Subcutaneous preadipocyte (primary cell): ENCODE measurements at places on chromosomes 2 and 18. TPM values are rescaled to one million over a fixed set of nuclear protein-coding genes. Genes with fewer than 3 reads are reported as not detected.

NCKAP5 gene
- total RNA-seq = 0.37 and 0.59 TPM in 2 replicates

OTOS gene
- not detected in 2 replicates for total RNA-seq

SERPINB8 gene
- total RNA-seq = 16.5 and 28.2 TPM in 2 replicates

TCF23 gene
- total RNA-seq = not detected in 2 replicates

TDRD15 gene
- total RNA-seq = not detected in 2 replicates

KCNIP3 gene
- 2.9 and 3.1 TPM in 2 replicates for total RNA-seq

TMEM37 gene
- total RNA-seq = 0.20 TPM in 1 of 2 replicates, not detected in the other

OR6B3 gene
- total RNA-seq = not detected in 2 replicates

DLGAP1 gene
- 0.39 and 1.5 TPM in 2 replicates for total RNA-seq

LRPPRC gene
- total RNA-seq = 79.0 and 103 TPM in 2 replicates

SCYGR2 gene
- not detected in 2 replicates for total RNA-seq

ASB18 gene
- not detected in 2 replicates for total RNA-seq

PARD3B gene
- total RNA-seq = 6.6 and 6.8 TPM in 2 replicates

PROM2 gene
- 0.20 and 0.37 TPM in 2 replicates for total RNA-seq

DNAH6 gene
- under 0.01 and 0.37 TPM in 2 replicates for total RNA-seq

SLC5A7 gene
- total RNA-seq = not detected in 2 replicates

AKAIN1 gene
- not detected in 2 replicates for total RNA-seq

TXNDC2 gene
- under 0.01 TPM in 1 of 2 replicates, not detected in the other for total RNA-seq

PTPRM gene
- 68.7 and 70.0 TPM in 2 replicates for total RNA-seq

KLHL30 gene
- under 0.01 TPM in 2 replicates for total RNA-seq

LYPD1 gene
- 0.59 TPM in 1 of 2 replicates, not detected in the other for total RNA-seq

PSMA8 gene
- not detected in 2 replicates for total RNA-seq

LYG2 gene
- not detected in 2 replicates for total RNA-seq

HOXD13 gene
- 1.6 TPM in 1 of 2 replicates, not detected in the other for total RNA-seq

LAMA1 gene
- 47.7 and 48.1 TPM in 2 replicates for total RNA-seq

LANCL1 gene
- 28.7 and 38.5 TPM in 2 replicates for total RNA-seq

ZNF397 gene
- 9.9 and 11.3 TPM in 2 replicates for total RNA-seq

PXDN gene
- total RNA-seq = 119 and 130 TPM in 2 replicates

MGAT5 gene
- 18.0 and 39.7 TPM in 2 replicates for total RNA-seq

KCNJ13 gene
- not detected in 2 replicates for total RNA-seq

NYAP2 gene
- total RNA-seq = not detected in 2 replicates

SERPINB11 gene
- not detected in 2 replicates for total RNA-seq

RTP5 gene
- total RNA-seq = not detected in 2 replicates

GNAL gene
- total RNA-seq = 0.39 and 2.2 TPM in 2 replicates

FEV gene
- total RNA-seq = not detected in 2 replicates

MPHOSPH10 gene
- total RNA-seq = 16.2 and 16.4 TPM in 2 replicates

SOX11 gene
- not detected in 2 replicates for total RNA-seq

CHST9 gene
- total RNA-seq = not detected in 2 replicates

IGFBP5 gene
- 11.5 and 106 TPM in 2 replicates for total RNA-seq

STAT4 gene
- 3.3 and 4.8 TPM in 2 replicates for total RNA-seq

RPE gene
- total RNA-seq = 71.9 and 72.0 TPM in 2 replicates

COL4A4 gene
- under 0.01 TPM in 2 replicates for total RNA-seq
